ENCODE measurements at places on chromosomes 2 and 18.

- DNase-seq = no peak
These were observed 167.9 kb downstream of the TNS1 start for GRCh38 chr2:217834744-217835513.

DNA sequence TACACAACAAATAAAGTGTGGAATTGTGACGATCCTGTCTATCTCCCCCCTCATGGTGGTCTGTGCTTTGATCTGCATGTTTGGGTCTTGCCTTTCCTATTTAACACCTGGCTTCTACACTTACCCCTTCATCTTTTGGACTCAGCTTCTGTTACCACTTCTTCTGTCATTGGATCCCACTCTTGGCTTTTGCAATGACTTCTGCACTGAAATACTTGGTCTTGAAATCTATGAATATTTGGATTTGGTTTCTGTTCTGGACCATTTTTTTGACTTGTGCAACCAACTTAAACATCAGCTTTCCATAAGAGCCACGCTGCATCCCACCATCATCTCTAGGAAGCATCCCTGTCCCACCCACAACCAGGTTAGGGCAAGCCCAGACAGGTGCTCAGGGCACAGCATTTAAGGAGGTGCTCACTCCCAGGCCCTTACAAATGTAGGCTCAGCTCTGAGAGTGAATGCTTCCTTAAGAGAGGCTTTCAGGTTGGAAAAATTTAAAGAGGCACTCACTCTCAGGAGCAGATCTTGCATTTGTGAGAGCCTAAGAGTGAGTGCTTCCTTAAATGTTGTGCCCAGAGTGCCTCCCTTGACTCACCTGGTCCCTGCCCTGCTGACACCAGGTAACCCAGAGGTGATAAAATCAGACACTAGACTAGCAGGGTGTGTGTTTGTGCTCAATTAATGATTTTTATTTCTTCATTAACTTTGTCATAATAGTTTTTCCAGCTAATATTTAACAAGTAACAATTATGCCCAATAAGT is 124.5 kb upstream of the SH3BP4 start:
- no peak for DNase-seq

- no peak for DNase-seq
These were observed 662.7 kb upstream of the HS6ST1 start for GRCh38 chr2:128981353-128981752.

GRCh38 chr18:56168049-56168781 is 470.2 kb downstream of the TXNL1 start:
- DNase-seq = no peak

GRCh38 chr2:178692845-178693244 is 114.4 kb downstream of the TTN start:
- no peak for DNase-seq

DNA sequence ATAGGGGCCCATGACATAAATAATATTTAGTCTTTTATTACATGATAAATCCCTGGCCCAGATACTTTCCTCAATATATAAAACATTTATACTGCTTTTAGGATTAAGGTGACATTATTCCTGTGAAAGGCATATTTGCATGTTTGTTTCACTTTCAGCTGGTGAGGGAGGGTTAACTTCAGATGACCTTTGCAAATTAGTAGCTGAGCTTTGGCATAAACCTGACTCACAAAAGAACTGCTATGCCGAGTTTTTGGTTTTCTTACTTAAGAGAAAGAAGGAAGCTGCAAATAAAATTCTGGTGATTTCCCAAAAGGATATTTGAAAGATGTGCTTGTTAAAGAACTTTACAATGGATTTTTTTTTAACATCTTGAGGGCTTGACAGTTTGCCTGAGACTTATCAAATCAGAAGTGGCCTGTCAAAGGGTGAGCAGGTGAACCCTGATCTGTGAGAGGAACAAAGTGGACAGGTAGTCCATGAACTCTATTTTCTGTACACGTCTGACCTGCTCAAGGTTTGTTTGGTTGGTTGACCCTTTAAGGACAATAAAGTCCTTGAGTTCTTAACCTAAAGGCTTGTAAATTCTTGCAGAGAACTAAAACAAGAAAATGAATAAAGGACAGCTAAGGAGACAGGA is 93.5 kb downstream of the FAM124B start:
- DNase-seq = no peak

DNA sequence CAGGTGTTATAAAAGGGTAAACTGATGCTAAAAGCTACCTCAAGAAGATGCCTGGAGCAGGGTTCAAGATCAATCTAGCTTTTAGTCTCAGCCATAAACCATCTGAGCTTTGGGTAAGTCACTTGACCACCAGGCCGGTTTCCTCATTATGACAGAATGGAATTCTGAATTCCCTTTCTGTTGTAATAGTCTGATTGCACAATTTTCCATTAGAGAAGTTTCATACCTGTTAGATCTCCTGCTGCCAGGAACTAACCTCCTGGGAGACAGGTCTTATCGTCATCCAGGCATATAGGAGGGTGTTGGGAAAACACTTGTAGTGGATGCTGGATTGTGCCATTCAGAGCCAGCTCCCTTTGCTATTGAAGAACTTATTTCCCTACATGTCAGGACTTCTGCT is 272.5 kb downstream of the TDRD15 start:
- DNase-seq = no peak

- no peak for DNase-seq
These were observed 689 bp downstream of the RPRD1A start for GRCh38 chr18:36066686-36067054.

- no peak for DNase-seq
These were observed 108.7 kb downstream of the NDUFA10 start for GRCh38 chr2:239916205-239917124.
